ENCODE measurements at places on chromosomes 4 and X.

GRCh38 chrX:40570346-40571093 lies 10.2 kb upstream of the ATP6AP2 start:
- no peak for DNase-seq

GRCh38 chrX:50942471-50942870 lies 31.9 kb downstream of the BMP15 start:
- DNase-seq, result no peak

- DNase-seq, result no peak
Observed at GRCh38 chr4:67292636-67293035, 252.7 kb downstream of the CENPC start.

- no peak for DNase-seq
Observed at GRCh38 chrX:115535844-115536243, 25.1 kb upstream of the PLS3 start.

DNA sequence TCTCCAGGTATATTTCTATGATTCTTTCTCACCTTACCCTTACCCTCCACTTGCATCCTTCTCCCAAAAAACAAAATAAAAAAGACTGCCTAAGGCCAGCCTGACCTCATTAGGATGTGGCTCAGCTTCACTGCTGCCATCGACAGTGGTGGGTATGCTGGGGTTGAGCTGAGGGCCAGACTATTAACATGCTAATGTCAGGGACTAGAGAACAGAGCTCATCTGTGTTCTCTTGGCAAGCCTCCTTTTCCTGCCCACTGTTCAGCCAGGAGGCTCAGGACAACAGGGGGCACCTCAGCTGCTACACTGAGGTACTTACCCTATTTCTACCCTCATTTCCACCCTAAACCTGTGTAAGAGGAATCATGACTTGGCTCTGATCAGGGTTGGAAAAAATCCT lies 59.3 kb downstream of the MSN start:
- no peak for DNase-seq

DNA sequence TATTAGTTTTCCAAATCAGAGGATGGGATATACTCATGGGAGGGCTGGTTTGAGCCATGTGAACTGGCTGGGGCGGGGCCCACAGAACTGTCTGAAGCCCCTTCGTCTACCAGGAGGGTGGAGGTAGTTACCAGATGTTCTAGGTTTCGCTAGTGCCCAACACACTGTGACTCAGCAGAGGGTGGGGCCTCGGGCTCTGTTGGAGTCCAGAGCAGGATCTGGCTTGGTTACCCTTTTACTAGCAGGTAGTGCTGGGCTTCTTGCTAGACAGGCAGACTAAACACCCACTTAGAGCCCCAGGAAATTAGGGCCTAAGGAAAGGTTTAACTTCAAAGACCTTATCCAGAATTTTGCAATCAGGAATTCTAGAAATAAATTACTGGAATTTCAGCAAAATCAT lies 56.2 kb upstream of the CHRDL1 start:
- no peak for DNase-seq

DNA sequence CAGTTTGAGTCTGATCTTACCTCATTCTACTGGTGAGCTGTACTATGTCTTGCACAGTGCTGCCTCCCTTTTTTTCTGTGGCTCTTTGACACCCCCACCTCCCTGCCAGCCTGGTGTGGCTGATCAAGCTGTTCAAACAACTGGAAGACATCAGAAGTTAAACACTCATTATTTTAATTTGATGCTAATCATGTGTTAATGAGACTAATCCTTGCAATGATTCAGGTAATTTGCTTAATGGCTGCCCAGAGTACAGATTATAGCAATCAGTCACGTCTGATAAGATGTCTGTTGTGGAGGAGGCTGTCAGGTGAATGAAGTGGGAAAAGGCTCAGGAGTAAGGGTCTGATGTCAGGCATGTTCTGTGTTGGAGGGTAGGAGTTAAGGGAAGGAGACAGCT lies 87.4 kb upstream of the GK2 start:
- DNase-seq, result no peak

GRCh38 chrX:13511241-13511943 lies 58.0 kb upstream of the EGFL6 start:
- DNase-seq, result no peak
